ENCODE measurements at places on chromosomes 4 and X.

DNA sequence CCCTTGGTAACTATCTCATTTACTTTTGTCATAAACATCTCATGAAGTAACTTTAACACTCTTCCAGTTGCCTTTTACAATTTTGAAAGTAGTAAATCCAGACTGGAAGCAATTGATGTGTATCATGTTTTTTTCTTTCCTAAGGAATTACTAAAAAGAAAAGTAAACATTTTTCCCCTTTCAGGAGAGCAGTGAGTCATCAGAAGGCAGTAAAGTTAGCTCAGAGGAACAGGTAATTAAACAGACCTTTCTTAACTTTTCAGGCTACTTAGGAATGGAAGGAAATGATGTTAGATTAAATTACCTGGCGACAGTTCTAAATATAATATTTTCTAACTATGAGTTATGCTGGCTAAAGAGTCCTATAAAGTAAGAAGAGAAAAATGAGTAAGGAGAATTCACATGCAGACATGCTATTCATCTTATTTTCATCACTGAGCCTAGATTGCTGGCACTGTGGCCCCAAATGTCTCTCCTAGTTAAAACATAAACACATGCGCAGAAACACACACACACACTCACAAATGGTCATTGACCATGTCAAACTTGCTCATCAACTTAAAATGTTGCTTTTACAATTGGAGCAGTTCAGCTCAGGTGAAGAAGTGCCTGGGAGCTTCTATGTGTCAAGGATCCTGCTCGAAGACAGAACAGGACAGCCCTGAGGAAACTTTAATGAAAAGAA lies 9.3 kb downstream of the DMP1 start:
- no peak for DNase-seq

DNA sequence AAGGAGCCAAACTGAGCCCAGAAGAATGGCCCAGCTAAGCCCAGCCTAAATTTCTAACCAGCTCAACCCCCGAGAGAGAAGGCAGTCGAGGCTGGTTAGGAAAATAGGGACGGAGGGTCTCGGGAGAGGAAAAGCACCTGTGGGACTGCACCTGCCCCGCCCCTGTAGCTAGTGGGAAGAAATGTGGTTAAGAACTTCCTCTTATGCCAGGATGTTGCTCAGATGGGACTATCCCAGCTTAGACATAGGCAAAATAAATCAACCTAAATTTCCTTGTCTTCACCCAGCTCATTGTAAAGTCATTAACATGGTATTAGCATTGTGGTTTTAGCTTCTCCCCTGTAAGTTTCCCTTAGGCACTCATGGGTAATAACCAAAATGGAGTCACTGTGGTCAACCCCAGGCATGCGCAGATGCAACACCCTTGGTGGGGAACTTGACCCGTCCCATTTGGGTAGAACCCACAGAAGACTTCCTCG lies 86.8 kb downstream of the ZNF718 start:
- no peak for DNase-seq

GRCh38 chr4:141913928-141914327 lies 277.5 kb downstream of the IL15 start:
- DNase-seq, result peak; percentile 7

GRCh38 chr4:11821772-11822430 lies 393.2 kb upstream of the HS3ST1 start:
- no peak for DNase-seq

- DNase-seq, result no peak
Observed at GRCh38 chr4:152896811-152897210, 39.3 kb upstream of the FHDC1 start.

DNA sequence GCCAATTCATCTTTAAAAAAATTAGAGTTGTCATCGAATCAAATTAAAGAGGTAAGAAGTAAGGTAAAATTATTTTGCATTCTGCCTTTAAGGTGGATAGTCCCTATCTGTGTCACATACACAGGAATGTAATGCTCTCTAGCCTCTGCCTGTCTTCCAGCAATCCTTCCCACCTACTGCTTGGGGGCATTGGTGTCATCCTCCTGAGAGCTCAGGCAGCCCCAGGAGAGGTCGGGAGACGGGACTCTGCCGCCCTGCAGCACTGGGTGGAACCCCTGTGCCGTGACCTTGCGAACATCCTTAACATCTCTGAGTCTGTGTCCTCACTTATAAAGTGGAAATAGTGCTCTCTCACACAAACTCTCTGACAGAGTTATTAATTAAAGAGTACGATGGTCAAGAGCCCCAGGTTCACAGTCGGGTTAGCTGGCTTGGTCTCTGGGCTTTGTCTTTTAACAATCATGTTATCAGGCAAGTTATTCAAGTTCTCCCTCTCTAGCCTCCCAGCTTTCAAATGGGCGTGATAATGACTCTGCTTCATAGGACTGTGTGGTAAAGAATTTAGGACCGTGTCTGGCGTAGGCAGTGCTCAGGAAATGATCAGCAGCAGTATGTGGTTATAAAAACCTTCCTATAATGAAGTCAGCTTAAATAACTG lies 10.2 kb downstream of the TLR3 start:
- DNase-seq, result no peak

All from AG08395 (cell line).